ENCODE measurements at places on chromosomes 12 and 14. TPM values are rescaled to one million over a fixed set of nuclear protein-coding genes. Genes with fewer than 3 reads are reported as not detected.
A peak's percentile ranks its signal among the peaks of the same experiment; 100 is the strongest.

The WSCD2 gene
- not detected for total RNA-seq

The SLC5A8 gene
- total RNA-seq: not detected

The CCDC60 gene
- not detected for total RNA-seq

The RIPK3 gene
- 26.9 TPM for total RNA-seq

The SAMD4A gene
- 3.6 TPM for total RNA-seq

The LRRK2 gene
- total RNA-seq: not detected

The NRXN3 gene
- total RNA-seq: not detected

The AQP2 gene
- not detected for total RNA-seq

GRCh38 chr14:65864984-65865383 lies 452.5 kb downstream of the FUT8 start:
- no peak for DNase-seq

DNA sequence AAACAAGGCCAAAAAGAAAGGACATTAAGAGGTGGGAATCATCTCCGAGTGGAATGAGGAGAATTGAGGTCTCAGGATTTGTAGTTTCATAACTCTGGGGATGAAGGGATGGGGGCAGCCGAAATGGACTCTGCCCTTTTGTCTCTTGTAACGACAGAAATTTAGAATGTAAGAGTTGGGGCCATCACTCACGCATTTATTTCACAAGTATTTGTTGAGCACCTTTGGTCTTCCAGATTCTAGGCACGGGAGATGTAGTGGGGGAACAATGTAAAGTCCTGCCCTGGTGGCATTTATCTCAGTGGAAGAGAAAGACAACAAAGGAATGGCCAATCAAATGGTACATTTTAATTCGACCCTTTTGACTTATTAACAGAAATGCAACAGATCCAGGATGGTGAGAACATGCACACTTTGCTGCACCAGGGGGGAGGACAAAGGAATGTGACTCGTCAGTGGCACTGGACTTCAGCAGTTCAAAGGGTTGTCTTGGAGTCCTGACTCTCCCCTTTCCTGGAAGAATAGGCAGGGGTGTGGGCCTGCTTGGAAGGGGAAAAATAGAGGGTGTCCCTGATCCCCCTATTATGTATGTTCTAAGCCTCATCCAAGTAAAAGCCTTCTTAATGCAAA lies 102.0 kb downstream of the TMEM30B start:
- no peak for DNase-seq

DNA sequence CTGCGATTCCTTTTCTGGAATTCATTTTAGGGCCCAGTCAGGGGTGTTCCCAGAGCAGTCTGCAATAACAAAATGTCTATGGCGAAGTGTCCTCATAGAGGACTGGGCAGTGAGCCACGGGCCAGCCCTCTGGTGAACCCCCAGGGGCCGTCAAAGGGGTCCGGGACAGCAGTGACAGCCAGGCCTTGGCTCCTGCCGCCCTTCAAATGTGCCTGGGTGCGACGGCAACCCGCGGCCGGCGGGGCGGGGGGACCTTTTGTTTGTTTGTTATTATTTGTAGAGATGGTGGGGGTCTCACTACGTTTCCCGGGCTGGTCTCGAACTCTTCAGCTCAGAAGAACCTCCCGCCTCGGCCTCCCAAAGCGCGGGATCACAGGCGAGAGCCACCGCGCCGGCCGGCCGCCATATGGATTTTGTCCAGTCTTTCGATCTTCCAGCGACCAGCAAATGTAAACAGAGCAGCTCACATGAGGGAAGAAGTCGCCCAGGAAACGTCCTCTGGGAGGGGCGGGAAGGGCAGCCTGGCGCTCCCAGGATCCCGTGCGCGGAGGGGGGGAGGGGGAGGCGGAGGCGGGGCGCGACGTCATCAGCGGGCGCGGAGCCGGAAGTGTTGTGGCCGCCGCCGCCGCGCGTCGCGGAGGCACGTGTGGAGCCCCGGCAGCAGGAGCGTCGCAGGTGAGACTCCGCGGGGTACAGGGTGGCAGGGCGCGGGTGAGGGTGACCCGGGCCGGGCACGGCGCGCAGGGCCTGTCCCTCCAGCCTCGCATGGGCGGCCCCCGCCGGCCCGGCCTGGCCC lies at the start of gene TRMT61A:
TRMT61A (plus strand) TSS at position 610 of the 796 bp plus-strand sequence. CDS start 783 bp downstream, outside the sequence.
- peak; percentile 81 for DNase-seq

DNA sequence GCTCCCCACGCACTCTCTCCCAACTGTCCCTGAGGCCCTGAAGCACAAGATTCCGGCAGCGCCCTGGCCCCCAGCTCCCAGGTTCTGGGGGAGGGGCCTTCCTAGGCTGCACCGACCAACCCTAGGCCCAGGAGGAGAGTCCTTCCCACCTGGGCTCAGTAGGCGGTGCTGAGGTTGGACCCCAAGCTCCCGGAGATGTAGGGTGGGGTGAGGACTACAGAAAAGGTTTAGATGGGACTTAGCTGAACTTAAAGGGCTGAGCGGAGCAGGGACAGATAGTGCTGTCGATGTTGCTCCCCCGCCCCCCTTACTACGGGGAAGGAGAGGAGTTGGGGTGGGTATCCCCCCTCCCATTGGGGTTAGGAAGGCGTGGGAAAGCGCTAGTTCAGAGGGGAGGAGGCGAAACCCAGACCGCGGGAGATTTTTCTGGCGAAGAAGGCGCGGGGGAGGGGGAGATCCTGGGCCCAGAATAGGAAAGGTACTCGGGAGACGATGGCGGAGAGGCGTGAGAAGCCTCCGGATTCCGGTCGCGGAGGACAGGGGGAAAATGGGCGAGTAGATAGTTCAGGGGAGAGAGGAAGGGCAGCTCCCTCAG lies 4.2 kb upstream of the BAZ2A start:
- peak; percentile 43 for DNase-seq

- no peak for DNase-seq
Observed at GRCh38 chr12:14186193-14186502, 179.3 kb upstream of the ATF7IP start.

DNA sequence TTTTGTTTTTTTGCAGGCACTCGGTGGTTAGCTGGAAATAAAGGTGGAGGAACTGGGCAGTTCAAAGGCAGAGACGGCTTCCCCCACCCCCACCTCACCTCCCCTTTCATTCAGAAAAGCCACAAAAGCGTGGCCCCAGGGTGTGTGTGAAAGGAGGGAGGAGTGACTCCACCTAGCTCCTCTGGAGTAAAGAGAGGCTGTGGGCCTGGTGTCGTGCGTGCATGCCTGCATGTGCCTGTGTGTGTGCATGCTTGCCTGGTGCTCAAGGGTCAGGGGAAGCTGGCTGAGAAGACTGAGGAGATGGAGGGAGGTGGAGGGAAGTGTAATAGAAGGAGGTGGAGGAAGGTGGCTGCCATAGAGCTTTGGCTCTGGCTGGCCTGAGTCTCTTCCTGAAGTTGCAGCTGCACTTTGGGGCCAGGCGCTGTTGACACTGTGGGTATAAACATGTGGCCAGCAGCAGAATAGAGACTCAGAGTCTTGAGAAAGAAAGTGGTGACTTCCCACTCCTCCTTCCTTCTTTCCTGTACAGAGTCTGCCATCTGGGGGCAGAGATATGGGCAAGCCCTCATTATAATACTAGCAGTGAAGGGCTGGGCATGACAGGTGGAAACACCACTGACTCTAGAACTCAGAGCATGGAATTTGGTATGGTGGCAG lies 36.9 kb upstream of the SINHCAF start:
- peak; percentile 70 for DNase-seq

- no peak for DNase-seq
Observed at GRCh38 chr12:5227708-5228373, 184.2 kb downstream of the KCNA5 start.

DNA sequence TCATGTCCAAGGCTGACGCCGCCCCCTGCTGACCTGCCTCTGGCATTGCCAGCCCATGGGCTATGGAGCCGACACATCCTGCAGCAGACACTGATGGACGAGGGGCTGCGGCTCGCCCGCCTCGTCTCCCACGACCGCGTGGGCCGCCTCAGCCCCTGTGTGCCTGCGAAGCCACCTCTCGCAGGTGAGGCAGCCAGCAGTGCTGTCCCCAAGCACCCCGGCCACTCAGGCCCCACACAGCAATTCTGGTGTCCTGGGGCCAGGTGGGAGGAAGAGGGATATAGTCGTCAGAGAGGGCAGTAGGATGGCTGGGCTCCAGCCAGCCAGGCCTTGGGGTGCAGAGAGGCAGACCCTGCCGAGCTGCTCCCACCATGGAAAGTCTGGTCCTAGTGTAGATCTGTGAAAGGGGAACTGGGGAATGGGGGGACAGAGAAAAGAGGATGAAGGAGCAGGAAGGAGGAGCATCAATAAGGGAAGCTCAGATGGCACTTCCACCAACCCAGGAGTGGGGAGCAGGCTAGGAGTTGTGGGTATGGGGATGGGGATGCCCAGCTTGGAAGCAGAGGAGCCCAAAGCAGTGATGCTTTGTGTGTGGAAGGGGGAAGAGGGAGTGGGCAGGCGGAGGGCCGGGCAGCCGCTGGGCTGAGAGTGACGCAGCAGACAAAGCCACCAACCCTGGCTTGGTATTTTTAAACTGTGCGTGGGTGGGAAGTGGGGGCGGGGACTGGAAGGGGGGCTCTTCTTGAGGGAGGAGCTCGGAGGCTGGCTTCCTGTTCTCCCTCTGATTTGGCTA lies 4.7 kb downstream of the NAB2 start:
- DNase-seq: peak; percentile 79

DNA sequence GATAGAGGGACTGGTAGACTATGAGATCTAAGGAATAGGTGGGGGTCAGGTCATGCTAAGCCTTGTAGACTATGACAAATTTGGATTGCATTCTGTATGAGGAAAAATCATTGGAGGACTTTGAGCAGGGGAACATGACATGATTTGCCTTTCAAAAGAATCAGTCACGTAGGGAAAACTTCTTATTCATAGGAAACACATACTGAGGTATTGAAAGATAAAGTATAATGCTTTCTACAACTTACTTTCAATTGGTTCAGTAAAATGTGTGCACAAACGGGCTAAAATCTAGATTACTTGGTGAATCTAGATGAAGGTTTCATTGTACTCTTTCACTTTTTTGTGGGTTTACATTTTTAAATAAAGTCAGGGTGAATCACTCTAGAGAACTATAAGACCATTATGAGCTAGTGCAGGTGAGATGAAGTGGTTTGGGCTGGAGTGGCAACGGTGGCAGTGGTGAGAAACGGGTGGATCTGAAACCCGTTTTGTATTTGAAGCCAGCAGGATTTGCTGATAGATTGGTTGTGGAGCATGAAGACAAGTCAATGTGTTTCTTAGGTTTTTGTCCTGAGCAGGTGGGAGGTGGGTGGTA lies 6.7 kb downstream of the BBS10 start:
- DNase-seq: no peak

GRCh38 chr14:51304438-51304837 lies 64.4 kb downstream of the TMX1 start:
- no peak for DNase-seq

- no peak for DNase-seq
Observed at GRCh38 chr12:11607313-11608081, 42.0 kb upstream of the ETV6 start.

GRCh38 chr14:105503296-105503640 lies 12.2 kb downstream of the TEDC1 start:
- DNase-seq: no peak

DNA sequence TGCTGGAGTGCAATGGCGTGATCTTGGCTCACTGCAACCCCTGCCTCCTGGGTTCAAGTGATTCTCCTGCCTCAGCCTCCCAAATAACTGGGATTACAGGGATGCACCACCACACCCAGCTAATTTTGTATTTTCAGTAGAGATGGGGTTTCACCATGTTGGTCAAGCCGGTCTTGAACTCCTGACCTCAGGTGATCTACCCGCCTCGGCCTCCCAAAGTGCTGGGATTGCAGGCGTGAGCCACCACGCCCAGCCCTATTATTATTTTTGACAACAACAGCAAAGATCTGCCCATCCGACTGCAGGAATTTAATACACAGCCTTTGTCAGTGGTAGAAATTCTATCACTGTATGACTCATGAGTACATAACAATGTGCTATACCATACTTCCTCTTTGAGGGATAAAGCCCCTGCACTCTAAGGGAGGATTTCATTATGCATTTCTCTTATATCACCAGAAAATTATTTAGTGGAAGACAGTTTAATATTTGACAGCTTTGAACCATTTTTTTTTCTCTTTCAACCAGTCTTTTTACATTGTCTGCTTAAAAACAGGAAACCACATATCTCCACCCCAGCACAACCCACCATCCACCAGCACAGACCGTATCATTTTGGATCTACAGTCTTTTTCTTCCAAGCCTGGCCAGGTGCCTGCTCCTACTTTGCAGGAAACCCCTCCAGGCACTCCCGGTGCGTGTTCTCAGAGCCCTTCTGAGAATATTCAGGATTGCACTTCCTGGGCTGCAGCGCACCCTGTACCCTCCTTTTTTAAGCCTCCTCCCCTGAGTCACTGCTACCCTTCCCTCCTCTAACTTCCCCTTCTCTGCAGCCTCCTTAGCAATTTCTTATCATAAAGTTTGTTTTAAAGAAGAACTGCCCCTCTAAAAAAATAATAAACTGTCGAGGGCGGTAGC lies 594 bp downstream of the ARHGDIB start:
- DNase-seq: peak; percentile 62

GRCh38 chr12:88393017-88393767 lies 187.1 kb downstream of the KITLG start:
- no peak for DNase-seq

DNA sequence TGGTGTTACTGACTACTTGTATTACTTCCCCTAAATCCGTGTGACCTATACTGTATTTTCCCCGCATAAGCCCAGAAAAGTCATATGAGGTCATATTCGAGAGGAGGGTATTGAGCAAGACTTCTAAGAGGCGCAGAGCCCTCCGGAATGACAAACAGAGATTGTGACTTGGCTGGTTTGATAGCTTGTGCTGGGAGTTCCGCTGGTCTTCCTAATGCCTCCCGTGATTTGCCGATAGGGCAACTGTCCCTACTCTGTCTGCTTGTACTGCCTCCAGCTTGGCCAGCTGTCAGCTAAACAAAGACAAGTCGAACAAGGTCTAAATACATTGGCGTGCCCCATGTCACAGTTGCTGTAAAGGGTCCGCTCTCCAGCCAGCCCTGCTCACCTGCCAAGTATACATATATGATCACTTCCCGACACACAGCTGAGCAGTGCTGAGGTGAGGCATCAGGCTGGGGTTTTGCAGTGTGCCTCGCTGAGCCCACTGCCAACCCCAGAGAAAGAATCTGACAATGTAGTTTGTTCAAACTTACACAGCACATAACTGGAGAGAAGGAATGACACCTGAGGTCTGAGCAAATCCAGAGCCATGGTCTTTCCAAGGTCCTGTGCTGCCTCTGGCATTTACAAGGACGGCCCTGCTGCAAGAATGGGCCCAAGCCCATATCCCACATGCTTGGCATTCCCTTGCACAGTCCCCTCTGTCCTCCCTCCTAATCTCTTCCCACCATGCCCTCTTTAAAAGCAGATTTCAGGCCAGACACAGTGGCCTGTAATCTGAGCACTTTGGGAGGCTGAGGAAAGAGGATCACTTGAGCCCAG lies 23.7 kb downstream of the LGMN start:
- no peak for DNase-seq

DNA sequence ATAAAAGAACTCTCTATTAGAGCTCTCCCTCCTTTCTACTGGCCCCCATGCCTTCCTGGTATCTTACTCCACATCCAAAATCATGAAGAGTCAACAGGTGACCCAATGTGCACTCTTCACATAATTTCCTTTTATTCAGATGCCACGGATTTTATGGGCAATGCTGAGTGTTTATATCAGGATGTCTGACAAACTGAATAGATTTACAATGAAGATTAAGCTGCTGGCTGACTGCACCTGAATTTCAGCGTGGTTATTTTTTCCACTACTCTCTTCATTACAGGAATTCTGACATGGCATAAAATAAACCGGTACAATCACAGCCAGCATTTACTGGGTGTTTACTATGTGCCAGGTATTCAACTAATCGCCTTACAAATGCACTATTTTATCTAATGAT lies 29.4 kb upstream of the CERS5 start:
- DNase-seq: no peak

- DNase-seq: no peak
Observed at GRCh38 chr14:52227619-52228222, 39.8 kb upstream of the PTGDR start.

Data from activated CD8-positive, alpha-beta T cell treated with anti-CD3 and anti-CD28 coated beads, Interleukin-2, amount 10 ng/mL, durations not matched to agents 7 days and 5 days (primary cell).